ENCODE measurements at places on chromosomes 12 and 14.
A peak's percentile ranks its signal among the peaks of the same experiment; 100 is the strongest.

DNA sequence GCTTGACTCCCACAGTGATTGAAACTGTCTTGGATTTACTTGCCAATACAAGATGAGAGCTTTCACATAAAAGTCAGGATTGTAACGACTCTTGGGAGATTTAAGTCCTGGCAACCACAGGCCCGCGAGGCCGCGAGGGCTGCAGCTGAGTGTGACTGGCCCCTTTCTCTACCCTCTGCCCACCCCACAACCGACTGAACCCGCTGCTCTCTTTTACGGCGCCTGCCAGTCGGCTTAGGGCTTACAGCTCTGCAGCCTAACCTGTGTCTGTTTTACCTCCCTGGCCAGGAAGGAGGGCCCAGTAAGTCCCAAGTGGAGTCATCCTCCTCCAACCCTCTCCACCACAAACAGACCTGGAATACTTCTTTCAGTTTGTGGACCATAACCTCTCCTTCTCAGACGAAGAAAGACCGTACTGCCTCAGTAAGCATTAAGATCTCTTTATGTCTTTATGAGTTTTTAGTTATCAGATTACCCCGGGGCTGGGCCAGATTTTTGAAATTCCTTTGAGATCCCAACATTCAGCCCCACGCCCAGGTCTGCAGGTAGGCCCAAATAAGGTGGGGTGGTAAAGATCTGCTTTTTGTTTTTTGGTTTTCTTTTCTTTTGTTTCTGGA, 12.6 kb upstream of the TIGAR start:
- DNase-seq: no peak

DNA sequence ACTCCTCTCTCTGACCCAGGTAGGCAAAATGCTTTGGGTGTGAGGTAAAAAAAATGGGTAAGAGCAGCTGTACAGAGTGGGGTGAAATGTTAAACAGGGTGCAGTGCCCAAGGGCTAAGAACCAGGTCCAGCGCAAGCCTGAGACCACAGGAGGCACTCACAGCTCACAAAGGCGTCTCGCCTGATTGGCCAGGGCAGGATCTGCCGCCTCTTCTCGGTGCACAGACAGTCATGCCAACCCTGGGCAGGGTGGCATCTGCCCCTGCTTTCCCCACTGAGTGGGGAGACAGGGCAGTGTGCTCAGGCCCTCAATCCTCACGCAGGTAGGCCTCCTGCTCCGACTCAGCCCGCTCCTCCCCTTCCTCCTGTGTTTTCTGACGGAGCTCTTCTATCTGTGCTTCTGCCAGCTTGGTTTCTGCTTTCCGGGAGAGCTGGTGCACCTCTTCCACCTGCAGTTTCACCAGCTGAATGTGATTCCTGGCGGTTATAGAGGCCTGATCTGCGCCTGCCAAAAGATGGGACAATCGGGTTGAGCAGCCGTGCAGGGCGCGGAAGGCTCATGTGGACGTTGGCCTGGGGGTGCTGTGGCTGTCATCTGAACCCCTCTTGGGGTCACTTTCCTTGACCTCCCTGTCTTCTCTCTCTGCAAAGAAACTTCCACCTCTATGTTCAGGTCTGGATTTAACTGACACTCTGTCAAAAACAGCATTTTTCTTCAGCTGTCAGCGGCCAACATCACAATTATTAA, 4.7 kb downstream of the B3GNT4 start:
- no peak for DNase-seq

- peak; percentile 83 for DNase-seq
Observed at GRCh38 chr14:71143381-71144290, 236.4 kb downstream of the PCNX1 start.

- DNase-seq: no peak
Observed at GRCh38 chr14:62015243-62015642, 253.0 kb downstream of the SNAPC1 start.

- peak; percentile 49 for DNase-seq
Observed at GRCh38 chr14:50396631-50397389, at the start of gene CDKL1. Gene CDKL1 (minus strand): TSS chr14:50396881. CDS start chr14:50395868, 1,013 bp downstream.

GRCh38 chr14:83842547-83842946, 1687.4 kb upstream of the FLRT2 start:
- no peak for DNase-seq

DNA sequence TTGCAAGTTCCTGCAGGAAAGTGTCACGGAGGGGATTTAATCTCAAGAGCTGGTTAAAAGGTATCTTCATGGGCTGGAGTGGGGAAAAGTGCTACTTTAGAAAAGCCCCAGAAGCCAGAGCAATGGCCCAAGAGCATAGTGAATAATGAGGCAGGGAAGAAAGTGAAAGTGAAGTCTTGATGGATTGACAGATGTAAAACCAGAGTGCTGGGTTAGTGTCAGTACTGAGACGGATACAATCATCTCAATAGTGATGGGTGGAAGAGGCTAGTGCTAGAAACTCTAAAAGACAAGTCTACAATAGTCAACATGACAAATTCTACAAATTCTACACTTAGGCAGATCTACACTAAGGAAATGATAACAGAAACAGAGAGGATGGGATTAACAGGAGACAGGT, 68.1 kb downstream of the CIT start:
- DNase-seq: no peak

GRCh38 chr14:54395284-54395683, 1.5 kb upstream of the CDKN3 start:
- DNase-seq: no peak

DNA sequence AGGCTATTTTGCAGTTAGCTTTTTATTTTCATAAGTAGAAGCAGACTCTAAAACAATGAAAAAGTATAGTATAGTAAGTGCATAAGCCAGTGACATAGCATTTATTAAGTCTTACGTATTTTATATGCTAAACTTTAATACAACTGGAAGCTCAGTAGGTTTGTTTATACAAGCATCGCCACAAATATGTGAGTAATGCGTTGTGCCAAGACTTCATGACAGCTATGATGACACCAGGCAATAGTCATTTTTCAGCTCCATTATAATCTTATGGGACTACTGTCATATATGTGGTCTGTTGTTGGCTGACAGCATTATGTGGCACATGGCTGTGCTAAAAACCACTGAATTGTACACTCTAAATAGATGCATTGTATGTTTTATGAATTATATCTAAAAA, 40.3 kb downstream of the SLC38A2 start:
- no peak for DNase-seq

DNA sequence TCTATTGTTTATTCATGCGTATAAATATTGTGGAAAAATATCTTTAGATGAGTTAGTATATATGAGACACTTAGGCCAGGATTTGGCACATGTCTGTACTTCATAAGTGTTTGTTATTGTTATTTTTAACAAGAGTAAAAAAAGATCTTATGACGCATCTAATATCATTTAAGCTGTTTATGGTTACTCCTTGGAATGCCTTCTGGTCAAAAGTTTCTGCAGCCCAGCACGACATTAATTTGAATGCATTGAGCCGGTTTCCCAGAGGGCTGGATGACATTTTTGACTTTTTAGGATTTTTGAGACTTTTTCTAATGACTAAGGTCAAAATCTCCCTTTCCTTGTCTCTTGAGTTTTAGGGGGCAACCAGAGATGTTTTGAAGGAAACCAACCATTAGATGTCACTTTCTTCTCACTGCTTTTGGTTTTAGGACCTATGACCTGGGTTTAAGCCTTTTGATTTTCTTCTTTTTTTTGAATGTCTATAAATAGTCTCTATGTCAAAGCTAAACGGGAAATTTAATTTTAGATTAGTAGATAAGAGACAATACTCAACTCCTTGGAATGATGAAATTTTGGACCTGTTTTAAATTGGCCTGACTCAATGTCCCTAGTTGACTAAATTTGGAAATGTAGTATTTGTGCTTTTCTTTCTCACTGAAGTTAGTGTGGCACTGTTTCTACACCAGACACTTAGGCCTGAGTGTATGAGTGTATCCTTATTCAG, 215.5 kb downstream of the AEBP2 start:
- DNase-seq: no peak

DNA sequence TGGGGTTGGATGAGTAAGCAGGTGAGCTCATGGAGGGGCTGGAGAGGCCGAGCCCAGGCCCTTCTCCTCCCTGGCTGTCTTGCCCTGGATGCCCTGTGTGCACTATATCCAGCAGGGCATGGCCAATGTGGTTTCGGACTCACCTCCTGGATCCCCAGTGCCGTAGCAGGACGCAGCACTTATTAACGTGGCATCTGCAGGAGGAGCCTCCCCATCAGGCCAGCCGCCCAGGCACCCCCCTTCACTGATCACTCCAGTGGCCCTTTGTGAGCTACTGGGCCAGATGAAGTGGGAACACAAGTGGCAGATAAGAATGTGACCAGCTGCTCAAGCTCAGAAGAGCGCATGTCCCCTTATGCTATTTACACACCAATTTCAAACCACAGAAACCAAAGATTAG, 43.1 kb upstream of the DICER1 start:
- no peak for DNase-seq

DNA sequence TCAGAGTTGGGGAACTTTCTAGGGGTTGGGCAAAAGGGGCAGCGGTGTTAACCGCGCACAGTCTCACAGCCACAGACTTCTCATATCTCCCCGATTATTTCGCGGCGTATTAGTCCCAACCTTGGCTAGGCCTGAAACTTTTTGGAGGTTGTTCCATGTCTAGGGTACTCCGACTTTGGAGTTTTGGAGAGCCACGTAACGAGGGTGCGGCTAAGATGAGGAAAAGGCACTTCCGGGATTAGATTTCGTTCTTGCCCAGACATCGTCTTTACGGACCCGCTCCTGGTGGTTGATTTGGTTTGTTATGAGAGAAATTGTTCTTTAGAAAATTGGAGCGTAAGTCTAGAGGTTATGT, 513 bp downstream of the CCNK start:
- no peak for DNase-seq

- peak; percentile 5 for DNase-seq
Observed at GRCh38 chr12:1845427-1845826, 25.1 kb downstream of the LRTM2 start.

DNA sequence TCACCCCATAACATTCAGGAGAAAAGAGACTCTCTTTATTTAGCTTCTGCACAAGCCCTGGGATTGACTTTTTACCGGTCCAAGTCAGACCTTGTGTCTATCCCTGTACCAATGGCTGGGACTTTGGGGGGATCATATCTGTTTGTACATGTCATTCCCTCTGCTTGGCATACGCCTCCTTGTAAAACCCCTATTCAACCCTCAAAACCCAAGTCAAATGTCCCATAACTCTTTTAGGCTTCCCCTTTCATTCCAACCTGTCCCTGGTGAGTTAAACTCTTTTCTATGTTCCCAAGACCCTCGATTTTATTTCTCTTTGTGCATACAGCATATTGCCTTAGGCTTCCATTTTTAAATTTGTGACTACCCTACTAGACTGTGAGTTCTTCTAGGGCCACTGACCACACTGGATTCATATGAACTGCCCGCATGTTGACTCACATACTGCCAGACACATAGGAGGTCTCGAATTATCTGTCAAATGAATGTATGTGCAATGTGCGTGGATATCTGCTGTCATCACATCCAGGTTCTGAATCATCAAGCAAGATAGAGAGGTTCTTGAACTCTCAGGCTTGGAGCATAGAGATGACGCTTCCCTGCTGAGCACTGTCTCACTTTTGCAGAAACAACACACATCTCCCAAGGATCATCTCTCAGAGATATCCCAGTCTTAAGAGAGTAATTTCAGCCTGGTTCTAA, 548.6 kb upstream of the TBX3 start:
- no peak for DNase-seq

GRCh38 chr12:67512061-67512460, 136.5 kb upstream of the DYRK2 start:
- DNase-seq: no peak

DNA sequence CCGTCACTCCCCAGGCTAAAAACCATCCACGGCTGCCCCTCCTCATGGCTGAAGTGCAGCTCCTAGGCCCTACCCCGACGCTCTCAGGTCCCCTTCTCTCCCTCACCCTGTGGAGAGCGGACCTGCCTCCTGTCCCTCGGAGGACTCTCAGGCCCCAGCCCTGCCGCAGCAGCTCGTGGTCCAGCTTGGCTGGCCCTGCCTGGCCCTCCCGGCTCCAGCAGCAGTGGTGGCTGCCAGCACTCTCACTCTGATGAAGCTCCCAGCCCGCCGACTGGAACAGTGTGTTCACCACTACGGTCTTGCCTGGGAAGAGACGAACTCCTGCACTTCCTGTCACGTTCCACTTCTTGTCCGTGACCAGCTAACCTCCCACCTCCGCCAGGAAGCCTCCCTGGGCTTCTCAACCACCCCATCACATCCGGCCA, 11.1 kb downstream of the BAG5 start:
- DNase-seq: no peak

- no peak for DNase-seq
Observed at GRCh38 chr14:104105822-104106470, 20.4 kb downstream of the ASPG start.

DNA sequence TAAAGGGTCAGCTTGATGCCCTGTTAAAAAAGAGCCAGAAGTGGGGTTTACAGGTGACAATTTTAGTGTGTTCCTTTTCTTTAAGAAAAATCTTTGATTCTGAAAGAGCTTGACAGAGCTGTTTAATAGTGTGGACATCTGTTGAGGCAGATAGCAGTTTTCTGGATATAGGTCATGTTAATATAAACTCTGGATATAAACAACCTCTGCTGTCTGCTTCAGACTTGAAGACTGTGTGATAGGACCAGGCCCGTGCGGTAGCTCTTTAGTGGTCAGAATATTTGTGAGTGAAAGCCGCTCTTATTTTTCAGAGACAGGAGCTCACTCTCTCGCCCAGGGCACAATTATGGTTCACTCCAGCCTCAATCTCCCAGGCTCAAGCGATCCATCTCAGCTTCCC, 439.9 kb upstream of the RGS6 start:
- DNase-seq: no peak

DNA sequence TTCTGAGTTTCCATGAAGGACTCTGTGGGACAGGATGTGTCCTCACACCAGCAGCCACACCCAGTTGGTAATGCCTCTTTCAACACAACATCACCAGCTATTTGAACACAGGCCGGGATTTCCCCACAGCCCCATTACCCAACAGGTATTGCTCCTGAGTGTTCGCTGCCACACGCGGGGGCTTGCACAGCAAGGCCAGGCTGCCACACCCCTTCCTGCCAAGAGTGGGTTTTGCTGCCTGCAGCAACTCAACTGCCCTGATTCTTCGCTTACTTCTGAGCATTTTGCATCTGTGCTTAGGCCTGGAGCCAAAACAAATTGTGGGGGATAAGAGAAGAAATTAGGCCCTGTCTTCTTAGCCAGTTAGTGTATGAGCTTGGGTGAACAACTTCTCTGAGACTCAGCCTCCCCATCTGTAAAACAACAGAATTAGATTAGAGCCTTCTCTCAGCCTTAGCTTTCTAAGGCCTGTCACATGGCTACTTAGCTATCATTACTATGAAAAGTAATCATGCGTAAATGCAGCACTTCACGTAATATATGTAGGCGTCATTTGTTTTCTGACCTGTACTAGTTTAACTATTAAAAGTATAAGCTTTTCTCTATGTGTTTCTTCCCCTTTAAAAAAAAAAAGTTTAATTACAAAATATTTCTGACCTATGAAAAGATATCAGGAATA, 20.0 kb downstream of the CKAP4 start:
- peak; percentile 65 for DNase-seq

Data from stimulated activated naive CD8-positive, alpha-beta T cell treated with anti-CD3 and anti-CD28 coated beads, Interleukin-15, amount 100 ng/mL, for 72 hours (primary cell).